ENCODE measurements at places on chromosomes 11 and 22.

DNA sequence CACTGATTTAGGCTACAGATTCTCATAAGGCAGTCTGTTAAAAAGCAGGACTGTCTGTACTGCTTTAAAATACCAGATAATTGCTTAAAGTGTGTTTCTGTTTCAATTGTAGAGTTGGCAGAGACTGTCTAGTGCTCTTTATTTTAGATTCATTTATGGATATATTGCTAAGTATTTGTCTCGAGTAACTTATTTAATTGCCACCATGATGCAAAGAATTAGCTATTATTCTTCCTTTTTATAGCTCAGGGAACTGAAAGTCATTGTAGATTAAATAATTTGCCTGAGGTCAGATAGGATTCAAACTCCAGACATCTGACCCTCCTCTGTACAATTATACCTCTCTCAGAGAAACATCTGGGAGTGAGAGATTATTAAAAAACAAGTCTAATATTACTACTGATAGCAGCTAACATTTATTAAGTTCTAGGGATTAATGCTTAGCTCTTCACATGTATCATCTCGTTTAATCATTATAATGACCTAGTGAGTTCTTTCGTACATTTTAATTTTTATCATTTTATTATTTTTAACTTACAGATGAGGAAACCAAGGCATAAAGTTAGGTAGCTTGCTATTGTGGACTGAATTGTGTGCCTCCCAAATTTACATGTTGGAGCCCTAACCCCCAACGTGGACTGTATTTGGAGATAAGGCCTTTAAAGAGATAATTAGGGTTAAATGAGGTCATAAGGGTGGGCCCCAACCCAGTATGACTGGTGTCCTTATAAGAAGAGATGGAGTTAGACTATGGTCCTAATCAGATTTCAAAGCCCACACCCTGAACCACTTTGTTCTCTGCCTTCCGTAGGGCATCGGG, 19.7 kb upstream of the RAG2 start:
- DNase-seq = no peak

- DNase-seq = no peak
Observed at GRCh38 chr11:120568572-120569307, 57.2 kb downstream of the GRIK4 start.

DNA sequence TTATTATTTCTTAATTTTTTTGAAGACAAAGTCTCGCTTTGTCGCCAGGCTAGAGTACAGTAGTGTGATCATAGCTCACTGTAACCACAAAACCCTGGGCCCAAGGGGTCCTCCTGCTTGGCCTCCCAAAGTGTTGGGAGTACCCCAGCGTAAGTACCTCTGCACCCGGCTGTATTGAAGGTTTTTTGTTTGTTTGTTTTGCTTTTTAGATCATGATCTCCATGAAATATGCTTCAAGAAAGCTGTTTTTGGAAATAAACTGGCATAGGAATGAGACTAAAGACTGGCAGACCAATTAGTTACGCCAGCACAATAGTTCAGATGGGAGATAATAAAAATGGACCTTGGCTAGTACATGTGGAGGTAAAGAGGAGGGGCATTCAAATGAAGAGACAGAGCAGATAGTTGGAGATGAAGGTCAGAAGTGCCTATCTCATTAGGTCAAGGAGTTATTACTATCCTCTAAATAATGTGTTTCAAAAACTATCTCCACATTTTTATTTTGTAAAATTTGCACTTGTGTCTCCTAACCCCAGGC, 4.1 kb upstream of the MRPL48 start:
- DNase-seq = no peak

DNA sequence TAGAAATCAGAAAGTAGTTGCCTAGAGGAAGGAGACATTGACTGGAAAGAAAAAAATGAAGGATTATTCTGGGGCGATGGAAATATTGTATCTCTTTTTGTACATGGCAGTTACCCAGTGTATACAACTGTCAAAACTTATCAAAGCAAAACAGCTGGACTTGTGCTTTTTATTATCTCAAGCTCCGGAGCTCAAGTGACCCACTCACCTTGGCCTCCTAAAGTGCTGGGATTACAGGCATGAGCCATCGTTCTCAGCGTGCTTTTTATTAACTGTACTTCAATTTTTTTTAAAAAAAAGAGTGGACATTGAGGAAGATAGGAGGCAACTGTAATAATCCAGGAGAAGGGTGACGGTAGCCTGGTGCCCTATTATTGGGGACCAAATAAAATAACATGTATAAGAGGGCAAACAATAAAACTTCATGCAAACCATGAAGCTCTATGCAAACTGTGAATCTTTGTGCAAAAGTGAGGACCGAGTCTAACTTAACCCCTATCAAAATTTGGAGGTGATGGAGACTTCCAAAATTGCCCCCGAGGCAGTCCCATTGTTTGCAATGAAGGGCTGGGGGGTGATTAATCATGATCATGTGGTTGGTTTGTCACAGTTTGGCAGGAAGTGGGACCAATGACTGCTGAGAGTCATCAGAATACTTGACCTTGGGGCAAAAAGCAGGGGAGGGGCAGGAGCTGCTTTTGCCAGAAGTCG, 23.5 kb downstream of the FZD4 start:
- no peak for DNase-seq

- DNase-seq = no peak
Observed at GRCh38 chr11:134862105-134862502, 450.1 kb upstream of the B3GAT1 start.

DNA sequence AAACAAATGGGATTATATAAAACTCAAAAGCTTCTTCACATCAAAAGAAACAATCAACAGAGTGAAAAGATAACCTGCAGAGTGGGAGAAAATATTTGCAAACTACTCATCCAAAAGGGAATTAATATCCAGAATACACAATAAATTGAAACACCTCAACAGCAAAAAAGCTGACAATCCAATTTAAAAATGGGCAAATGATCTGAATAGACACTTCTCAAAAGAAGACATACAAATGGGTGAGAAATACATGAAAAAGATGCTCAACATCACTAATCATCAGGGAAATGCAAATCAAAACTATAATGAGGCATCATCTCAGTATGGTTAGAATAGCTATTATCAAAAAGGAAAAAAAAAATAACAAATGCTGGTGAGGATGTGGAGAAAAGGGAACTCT, 13.5 kb downstream of the EXPH5 start:
- DNase-seq = no peak

DNA sequence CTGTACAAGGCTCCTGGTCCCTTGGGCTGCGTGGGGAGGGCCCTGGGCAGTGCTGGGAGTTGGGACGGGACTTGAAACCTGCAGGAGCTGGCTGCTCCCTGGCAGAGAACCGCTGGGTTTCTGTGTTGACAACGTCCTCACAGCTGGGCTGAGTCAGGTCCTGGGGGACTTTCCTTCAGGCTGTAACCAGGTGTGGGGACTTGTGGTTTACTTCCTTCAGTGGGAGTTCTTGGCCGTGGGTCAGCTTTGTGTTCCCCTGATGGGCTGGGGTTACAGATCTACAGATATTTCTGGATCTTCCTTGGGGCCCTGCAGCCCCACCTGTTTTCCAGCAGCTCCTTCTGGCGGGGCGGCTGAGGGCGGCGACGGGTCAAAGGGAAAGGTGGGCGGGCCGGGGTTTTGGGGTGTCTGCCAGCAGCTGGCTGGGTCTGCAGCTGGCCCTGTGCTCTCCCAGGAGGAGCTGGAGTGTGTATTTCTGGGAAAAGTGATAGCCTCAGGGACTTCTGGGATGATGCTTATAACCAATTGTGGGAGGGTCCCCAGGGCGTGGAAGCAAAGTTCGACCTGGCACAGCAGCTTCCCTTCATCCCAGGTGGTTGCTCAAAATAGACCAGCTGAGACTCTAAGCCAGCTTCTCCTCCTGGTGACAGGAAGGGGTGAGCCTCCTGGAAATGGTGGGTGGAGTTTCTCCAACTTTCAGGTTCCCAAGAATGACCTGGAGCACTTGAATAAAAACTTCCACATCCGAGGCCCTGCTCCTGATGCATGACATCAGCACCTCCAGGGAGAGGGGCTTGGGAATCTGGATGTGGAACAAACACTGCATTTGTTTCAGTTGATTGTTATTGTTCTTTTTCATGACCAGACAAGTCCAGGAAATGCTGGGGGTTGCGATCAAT, 19.1 kb downstream of the ST14 start:
- no peak for DNase-seq

- DNase-seq = peak; percentile 90
Observed at GRCh38 chr11:112318184-112318591, 57.5 kb upstream of the PLET1 start.

DNA sequence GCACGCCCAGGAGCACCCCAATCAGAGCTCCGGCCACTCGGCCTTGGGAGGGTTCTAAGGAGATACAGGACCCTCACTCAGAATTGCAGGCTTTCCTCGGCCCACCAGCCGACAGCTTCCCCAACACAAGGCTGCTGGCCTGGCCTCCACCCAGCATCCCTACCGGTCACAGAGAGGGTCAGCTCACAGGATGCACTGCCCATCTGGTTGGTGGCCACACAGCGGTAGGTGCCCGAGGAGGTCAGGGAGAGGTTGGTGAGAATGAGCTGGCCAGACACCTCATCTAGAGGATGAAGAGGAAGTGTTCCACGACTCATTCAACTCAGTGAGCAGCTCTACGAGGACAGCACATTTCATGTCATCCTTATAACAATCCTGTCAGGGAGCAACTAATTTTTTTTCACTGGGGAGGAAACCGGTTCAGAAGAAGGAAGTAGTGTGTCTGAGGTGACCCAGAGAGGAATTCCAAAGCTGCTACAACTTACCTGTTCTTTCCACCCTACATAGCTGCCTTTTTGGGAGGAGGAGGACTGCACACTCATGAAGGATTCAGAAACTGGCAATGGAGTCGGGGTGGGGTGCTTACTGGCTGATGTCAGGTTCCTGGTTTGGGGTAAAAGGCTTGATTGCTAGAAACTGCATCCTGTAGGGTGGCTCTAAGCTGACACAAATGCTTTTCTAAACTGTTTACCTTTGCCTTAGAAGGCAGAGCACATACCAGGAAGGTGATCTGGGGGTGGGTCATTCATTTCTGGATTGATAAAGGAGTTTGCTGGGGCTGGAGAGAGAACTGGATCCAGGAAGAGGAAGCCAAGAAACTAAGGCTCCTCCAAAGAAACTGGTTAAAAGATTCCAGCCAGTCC, 3.3 kb downstream of the VSIG2 start:
- peak; percentile 71 for DNase-seq

DNA sequence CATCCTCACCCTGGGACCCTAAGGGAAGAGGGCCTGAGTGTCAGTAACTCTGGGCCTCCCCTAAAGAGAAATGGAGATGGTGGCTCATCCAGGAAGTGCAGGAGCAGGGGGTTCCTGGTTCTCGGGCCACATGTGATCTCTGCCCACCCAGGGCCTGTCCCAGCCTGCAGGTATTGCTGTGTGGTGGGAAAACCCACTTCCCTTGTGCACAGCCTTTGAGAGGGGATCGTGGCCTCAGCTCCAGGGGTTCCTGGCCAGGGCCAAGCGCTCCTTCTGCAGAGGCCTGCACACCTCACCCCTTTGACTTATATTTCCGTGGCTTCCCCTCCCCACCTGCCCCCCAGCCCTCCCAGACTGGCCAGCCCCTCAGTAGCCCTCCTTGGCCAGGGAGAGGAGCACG, 213.5 kb downstream of the OR4C45 start:
- DNase-seq = no peak

GRCh38 chr22:28051091-28051786, 132.2 kb upstream of the PITPNB start:
- DNase-seq = no peak

DNA sequence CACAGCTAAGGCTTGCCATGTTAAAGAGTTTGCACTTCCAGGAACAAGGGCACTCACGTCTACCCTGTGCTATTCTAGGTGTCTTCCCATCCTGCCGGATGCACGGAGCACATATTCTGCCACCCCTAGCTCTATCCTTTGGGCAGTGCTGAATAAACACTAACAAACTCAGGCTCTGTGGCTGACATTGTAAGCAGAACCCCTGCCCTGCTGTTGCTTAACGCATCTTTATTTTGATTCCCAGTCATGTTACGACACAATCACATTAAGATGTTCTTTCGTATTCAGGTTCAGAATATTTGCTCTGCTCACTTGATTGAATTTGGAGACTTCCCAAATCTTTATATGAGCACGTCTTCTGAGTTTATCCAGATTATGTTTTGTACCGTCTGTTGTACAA, 3.7 kb upstream of the HDHD5 start:
- DNase-seq = no peak

GRCh38 chr11:131987703-131988102, 617.3 kb downstream of the NTM start:
- DNase-seq = no peak

GRCh38 chr22:22730655-22731373, 86.4 kb downstream of the GGTLC2 start:
- DNase-seq = no peak

GRCh38 chr22:20427104-20427944, 10.3 kb downstream of the SCARF2 start:
- no peak for DNase-seq

DNA sequence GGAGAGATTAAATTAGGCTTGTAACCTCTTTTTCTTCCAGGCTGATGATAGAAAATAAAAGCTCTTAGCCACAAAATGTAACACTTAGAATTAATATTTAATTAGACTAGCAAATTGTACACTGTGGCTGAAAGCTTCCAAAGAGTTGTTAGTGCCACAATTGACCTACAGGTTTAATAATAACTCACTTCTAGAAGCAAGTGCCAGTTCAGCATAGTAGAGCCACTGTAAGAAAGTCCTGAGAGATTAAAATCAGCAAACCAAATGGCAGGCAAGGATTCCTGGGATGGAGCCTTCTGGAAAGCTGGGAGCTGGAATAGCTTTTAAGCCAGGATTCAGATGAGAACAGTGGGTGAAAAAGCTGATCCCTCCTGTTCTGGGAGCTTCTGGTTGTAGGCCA, 131.0 kb downstream of the ELP4 start:
- no peak for DNase-seq

GRCh38 chr22:42340829-42341383, 70.5 kb upstream of the TCF20 start:
- no peak for DNase-seq

GRCh38 chr22:46336119-46337078, 885 bp downstream of the TRMU start:
- no peak for DNase-seq

DNA sequence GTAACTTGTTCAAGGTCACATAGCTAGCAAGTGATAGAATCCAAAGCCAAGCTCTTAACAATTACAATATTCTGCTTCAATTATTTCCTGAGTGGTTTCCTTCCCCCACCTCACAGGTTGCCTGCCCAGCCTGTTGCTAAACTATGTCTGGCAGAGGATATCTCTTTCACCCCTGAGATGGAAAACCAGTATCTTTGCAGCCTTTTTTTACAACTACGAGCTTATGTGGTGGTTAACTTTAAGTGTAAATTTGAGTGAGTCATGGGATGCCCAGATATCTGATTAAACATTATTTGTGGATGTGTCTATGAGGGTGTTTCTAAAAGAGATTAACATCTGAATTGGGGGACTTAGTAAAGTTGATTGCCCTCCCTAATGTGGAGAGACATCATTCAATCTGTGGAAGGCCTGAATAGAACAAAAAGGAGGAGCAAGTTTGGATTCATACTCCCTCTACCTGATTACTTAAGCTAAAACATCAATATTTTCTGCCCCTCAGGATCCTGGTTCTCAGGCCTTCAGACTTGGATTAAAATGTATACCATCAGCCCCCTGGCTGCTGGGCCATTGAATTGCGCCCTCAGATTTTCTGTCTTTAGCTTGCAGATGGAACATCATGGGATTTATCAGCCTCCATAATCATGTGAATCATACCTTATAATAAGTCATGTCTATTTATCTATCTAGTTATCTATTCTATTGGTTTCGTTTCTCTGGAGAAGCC, 911.9 kb downstream of the METTL15 start:
- DNase-seq = peak; percentile 7

GRCh38 chr11:70463478-70464255, 65.3 kb downstream of the CTTN start:
- no peak for DNase-seq

- DNase-seq = no peak
Observed at GRCh38 chr11:111388420-111388819, 9.3 kb upstream of the POU2AF1 start.

GRCh38 chr11:112023104-112023503, 2.1 kb upstream of the DLAT start:
- no peak for DNase-seq

Data from RCC 7860 (cell line).